ENCODE measurements at places on chromosomes 7 and 10. TPM values are rescaled to one million over a fixed set of nuclear protein-coding genes. Genes with fewer than 3 reads are reported as not detected.

DEPP1 gene
- polyA plus RNA-seq = 0.37 TPM

CABCOCO1 gene
- polyA plus RNA-seq = not detected

ADRA2A gene
- polyA plus RNA-seq = 0.61 TPM

ABLIM1 gene
- 18.5 TPM for polyA plus RNA-seq

NPY4R gene
- not detected for polyA plus RNA-seq

CYP2C19 gene
- polyA plus RNA-seq = not detected

PRSS37 gene
- polyA plus RNA-seq = 0.23 TPM

SLC18A2 gene
- polyA plus RNA-seq = 4.3 TPM

NUTM2B gene
- not detected for polyA plus RNA-seq

Data from GM23338 (cell line).